ENCODE measurements at places on chromosomes 13 and 19.

GRCh38 chr13:75357576-75358289, 124.2 kb downstream of the TBC1D4 start:
- peak; percentile 64 for DNase-seq

GRCh38 chr19:35476149-35476548, 14.1 kb downstream of the KRTDAP start:
- DNase-seq, result no peak

- peak; percentile 18 for DNase-seq
These were observed 23.6 kb downstream of the VSTM2B start for GRCh38 chr19:29549105-29550070.

GRCh38 chr19:1131718-1132551, 28.1 kb downstream of the GPX4 start:
- peak; percentile 92 for DNase-seq

DNA sequence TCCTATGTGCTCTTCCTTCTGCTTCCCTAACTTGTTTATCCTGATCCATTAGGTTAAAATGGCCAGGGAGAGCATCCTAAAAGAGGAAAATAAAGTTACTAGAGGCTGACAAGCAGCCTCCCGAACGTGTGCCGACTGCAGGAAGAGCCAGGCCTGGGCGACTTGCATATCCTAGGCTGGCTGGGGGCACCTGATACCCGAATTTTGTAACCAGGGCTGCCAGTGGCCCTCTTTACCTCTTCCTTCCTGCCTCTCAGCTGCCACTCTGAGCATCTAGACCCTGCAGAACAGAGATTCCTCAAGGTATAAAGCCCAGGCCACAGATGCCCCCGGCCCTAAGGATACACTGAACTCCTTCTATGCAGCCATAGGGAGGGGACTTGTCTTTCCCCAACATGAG, 48.5 kb upstream of the KATNAL1 start:
- no peak for DNase-seq

GRCh38 chr13:46386392-46387063, 524 bp downstream of the RUBCNL start:
- DNase-seq, result no peak

GRCh38 chr19:46886546-46887239, 25.9 kb downstream of the ARHGAP35 start:
- no peak for DNase-seq

DNA sequence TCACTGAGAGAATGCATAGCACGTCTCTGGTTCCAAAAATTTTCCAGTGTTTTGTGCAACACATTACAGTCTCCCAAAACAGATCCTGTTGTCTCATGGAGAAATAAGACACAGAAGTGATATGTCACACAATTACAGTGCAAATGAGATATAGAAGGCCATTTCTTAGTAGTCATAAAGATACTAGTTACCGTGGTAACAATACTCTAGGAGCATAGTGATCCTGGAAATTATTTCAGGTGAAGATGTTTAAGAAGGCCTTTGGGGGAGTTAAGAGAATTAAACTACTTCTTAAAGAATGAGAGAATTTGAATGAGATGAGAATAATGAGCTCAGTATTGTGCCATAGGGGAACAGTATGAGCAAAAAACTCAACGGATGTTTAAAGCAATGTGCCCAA, 628.0 kb upstream of the MIR17HG start:
- no peak for DNase-seq

DNA sequence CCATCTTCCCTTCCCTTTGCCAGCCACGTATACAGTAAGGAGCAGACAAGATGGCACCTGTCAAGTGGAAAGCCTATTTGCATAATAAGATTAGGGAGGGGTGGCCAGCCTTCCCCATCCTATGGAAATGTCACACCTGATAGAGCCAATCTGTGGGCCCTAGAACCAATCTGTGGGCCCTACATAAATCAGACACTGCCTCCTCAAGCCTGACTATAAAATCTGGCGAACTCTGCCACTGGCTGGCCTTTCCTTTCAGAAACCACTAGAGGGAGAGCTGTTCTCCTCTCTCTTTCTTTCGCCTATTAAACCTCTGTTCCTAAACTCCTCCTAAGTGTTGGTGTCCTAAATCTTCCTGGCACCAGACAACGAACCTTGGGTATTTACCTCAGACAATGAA, 231.5 kb upstream of the KLHL1 start:
- peak; percentile 28 for DNase-seq

DNA sequence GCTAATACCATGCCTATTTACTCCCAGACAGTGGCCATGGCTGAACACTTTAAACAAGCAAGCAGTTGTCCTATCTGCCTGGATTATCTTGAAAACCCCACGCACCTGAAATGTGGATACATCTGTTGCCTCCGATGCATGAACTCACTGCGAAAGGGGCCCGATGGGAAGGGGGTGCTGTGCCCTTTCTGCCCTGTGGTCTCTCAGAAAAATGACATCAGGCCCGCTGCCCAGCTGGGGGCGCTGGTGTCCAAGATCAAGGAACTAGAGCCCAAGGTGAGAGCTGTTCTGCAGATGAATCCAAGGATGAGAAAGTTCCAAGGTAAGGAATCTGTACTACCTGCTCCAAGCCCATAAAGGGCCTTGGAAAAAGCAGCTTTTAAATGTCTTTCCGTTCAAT, 8.6 kb downstream of the RFPL4AL1 start:
- DNase-seq, result no peak

GRCh38 chr13:109859216-109859835, 72.9 kb upstream of the IRS2 start:
- DNase-seq, result no peak

GRCh38 chr13:101698400-101698799, 245.9 kb downstream of the ITGBL1 start:
- DNase-seq, result no peak

- no peak for DNase-seq
These were observed 11.0 kb upstream of the EPSTI1 start for GRCh38 chr13:43003010-43003409.

DNA sequence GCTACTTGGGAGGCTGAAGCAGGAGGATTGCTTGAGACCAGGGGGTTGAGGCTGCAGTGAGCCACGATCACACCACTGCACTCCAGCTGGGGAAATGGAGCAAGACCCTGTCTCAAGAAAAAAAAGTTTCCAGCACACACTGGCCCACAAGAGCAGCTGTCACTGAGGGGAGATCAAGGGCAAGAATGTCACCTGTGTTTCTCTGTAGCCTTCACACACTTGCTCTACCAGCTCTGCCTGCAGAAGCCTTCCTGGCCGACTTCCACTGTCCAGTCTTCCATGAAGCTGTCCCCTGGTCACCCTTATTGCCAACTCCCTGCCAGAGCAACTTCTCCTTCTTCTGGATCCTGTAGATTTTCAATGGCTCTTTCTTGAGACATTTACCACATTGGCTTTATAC, 158.0 kb downstream of the KCTD15 start:
- no peak for DNase-seq

- DNase-seq, result no peak
These were observed 74.6 kb downstream of the MBNL2 start for GRCh38 chr13:97296740-97297139.

DNA sequence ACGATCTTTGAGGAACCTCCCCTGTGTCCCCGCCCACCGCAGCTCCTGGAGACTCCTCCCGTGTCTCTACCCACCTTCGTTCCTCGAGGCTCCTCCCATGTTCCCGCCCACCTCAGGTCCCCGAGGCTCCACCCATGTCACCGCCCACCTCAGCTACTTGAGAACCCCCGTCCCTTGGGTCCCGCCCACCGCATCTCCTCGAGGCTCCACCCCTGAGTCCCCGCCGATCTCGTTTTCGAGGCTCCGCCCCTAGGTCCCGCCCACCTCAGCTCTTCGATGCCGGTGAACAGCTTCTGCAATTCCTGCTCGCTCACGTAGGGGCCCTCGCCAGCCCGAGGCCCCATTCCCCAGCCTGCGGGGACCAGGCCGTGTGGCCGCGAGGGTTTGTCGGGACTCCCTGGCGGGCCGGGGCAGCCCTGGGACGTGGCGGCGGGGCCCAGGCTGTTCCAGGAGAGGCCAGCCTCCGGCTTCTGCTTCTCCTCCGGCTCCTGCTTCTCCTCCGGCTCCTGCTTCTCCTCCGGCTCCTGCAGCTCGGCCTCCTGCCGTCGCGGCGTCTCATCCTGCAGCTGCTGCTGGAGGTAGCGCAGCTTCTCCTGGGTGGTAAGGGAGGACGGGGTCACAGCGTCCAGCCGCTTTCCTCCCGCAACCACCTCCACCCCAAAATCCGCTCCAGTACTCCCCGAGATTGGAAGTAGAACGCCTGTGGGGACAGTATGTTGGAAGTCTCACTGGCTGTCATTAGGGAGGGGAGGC, 16.7 kb downstream of the TSKS start:
- peak; percentile 63 for DNase-seq

All from stomach (tissue), 19 donors.